ENCODE measurements at places on chromosomes 7 and 10.

- DNase-seq, result no peak
Observed at GRCh38 chr7:101990811-101991418, 173.5 kb downstream of the CUX1 start.

GRCh38 chr10:110203500-110204455 lies 3.6 kb upstream of the MXI1 start:
- no peak for DNase-seq

GRCh38 chr7:23490357-23491135 lies 20.3 kb upstream of the IGF2BP3 start:
- DNase-seq, result no peak

GRCh38 chr10:5573968-5574641 lies 49.3 kb downstream of the CALML3 start:
- no peak for DNase-seq

GRCh38 chr10:10794046-10794445 lies 223.6 kb upstream of the CELF2 start:
- no peak for DNase-seq

GRCh38 chr7:41131956-41132355 lies 570.9 kb downstream of the INHBA start:
- DNase-seq, result no peak

DNA sequence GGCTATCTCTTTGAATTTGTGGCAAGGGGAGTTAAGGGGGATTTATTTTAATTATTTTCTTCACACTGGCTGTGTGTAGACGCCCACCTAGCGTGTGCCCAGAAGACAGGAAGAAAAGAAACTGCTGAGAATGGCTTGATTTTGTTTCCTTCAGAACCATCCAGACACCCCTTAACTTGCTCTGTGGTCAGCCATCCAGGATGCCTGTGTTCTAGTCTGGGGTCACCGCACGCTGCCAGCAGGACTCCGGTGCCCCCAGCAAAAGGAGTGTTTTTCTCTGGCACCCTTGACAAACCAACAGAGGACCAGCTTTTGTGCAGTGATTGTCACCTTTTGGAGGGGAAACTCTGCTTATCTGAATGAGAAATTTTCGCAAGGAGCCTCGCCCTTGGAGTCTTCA lies 5.3 kb downstream of the DDC start:
- DNase-seq, result no peak

Data from NCI-H774 (cell line).